A673 (cell line): ENCODE measurements at places on chromosomes 1 and 21. TPM values are rescaled to one million over a fixed set of nuclear protein-coding genes. Genes with fewer than 3 reads are reported as not detected.

GRCh38 chr1:232096751-232097150 is 470.2 kb downstream of the DISC1 start:
- H3K4me1 ChIP-seq, result no peaks in the 10 kb centered on the region
- H3K27me3 ChIP-seq, result peaks cover 3% of the 10 kb centered on the region
- no peak overlapping the region for H3K4me3 ChIP-seq
- no peaks in the 10 kb centered on the region for H3K36me3 ChIP-seq

Gene CFHR4
- not detected in 2 replicates for total RNA-seq

Gene CNR2
- not detected in 2 replicates for total RNA-seq

Gene INPP5B
- total RNA-seq, result 15.6 and 23.9 TPM in 2 replicates

GRCh38 chr1:230105245-230105753 is 38.3 kb downstream of the GALNT2 start:
- H3K27me3 ChIP-seq, result no peaks in the 10 kb centered on the region
- no peak for DNase-seq
- H3K36me3 ChIP-seq, result no peaks in the 10 kb centered on the region
- peaks cover 68% of the 10 kb centered on the region for H3K4me1 ChIP-seq
- H3K4me3 ChIP-seq, result peak overlapping the region; percentile 18

Gene SELENBP1
- total RNA-seq, result 0.50 TPM in 1 of 2 replicates, not detected in the other

Gene CELA3B
- not detected in 2 replicates for total RNA-seq
